T-helper 1 cell (primary cell): ENCODE measurements at places on chromosomes 16 and 17.

GRCh38 chr16:84808826-84809225, 11.0 kb upstream of the CRISPLD2 start:
- DNase-seq: no peak

GRCh38 chr17:45146890-45147580, 1.2 kb upstream of the HEXIM1 start:
- peak; percentile 44 for DNase-seq

DNA sequence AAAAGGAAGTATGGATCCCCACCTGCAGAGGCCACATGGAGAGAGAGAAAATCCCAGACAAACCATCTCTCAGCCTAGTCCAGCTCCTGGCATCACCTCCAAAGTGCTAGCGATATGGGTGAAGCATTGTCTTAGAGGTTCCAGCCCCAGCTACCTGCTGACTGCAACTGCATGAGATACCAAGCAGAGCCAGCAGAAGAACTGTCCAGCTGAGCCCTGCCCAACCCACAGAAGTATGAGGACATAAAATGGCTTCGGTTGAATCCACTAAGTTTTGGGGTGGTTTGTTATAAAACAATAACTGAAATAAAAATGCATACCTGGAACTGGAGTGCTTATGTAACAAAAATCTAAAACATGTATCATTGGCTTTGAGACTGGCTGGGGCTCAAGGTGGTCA, 20.4 kb upstream of the SLFN5 start:
- no peak for DNase-seq

- DNase-seq: no peak
Observed at GRCh38 chr17:58189436-58190146, 2.9 kb upstream of the EPX start.

- DNase-seq: no peak
Observed at GRCh38 chr16:749010-749409, 8.2 kb upstream of the CIAO3 start.

GRCh38 chr16:5971106-5971505, 873.5 kb upstream of the EEF2KMT start:
- DNase-seq: no peak

DNA sequence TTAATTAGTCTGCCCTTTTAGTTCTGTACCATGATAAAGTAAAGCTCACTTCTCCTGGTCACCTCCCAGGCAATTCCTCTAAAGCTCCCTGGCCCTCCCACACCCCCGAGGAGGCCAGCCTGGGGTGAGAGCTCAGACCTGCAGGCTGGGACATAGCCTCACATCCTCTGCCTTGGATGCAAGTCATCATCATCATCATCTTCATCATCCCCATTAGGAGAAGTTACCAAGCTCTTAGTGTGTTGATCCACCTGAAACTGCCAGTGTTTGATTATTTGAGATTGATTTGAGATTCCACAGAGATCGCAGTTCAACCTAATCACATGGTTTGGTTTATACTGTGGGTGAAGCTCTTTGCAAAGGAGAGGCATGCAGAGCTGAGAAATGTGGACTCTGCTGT, 197.5 kb downstream of the CYLD start:
- no peak for DNase-seq

DNA sequence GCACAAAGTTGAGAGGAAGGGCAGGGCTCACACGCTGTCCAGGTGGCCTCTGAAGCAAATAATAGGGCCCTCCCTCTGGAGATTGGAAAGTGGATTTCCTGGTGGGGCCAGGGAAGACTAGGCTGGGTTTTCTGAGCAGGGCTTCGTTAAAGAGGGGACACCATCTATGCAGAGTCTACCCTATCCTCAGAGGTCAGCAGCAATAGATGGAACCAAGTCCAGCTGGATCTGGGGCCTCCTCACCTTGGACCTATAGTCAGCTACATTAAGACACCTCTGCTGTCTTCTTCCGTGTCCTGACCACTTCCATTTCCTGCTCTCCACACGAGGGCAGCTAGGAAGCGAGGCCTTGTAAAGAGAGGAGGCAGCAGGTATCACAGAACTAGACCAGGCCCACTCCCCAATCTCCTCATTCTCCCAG, 14.7 kb upstream of the ST6GALNAC1 start:
- DNase-seq: no peak

- no peak for DNase-seq
Observed at GRCh38 chr16:75702242-75702641, 981 bp upstream of the DUXB start.

DNA sequence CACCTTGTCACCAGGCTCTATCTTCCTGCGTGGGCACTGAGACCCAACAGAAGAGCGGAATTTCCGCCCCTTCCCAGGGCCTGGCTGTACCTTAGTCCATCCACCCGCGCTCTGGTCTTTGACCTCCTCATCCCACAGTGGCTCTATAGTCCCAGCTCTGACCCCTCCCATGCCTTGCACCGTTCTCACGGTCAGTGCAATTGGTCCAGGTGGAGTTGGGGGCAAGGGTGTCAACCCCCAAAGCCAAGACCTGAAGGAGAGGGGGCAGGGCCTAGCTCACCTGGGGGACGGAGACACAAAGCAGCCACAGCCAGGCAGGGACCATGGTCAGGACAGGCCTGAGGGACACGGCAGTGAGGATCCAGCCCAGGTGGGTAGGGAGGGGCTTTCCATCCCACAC, 944 bp downstream of the CDH16 start:
- DNase-seq: no peak

DNA sequence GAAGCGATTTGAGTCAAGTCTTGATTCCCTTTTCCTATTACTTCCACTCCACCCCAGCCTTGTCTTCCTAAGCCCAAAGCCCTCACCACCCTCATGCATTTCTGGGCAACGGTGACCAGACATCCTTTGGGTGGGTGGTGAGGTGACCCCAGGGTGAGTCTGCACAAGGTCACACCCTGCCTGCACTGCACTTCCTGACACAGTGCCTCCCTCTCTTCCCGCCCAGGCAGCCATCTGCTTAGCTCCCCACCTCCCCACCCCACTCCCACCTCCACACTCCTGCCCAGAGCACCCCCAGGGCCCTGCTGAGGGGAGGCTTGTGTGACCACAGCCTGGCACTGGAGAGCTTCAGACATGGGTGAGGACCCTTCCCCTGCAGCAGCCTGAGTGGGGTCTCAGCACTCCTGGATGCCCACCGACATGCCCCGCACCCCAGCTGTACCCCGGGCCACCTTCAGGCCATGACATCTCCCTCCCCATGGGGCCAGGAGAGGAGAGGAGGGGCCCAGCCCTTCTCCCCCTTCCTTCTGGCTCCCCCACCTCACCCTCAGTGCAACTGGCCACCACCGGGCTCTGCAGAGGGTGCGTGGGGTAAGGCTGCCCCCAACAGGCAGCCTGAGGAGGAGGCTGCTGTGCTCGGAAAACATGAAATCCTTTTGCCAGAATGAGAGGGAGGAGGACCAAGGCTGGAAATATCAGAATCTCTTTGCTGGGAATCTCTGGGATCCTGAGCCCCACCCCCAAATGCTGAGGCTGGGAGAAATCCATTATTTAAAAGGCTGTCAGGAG, 68.6 kb downstream of the CCT6B start:
- no peak for DNase-seq

DNA sequence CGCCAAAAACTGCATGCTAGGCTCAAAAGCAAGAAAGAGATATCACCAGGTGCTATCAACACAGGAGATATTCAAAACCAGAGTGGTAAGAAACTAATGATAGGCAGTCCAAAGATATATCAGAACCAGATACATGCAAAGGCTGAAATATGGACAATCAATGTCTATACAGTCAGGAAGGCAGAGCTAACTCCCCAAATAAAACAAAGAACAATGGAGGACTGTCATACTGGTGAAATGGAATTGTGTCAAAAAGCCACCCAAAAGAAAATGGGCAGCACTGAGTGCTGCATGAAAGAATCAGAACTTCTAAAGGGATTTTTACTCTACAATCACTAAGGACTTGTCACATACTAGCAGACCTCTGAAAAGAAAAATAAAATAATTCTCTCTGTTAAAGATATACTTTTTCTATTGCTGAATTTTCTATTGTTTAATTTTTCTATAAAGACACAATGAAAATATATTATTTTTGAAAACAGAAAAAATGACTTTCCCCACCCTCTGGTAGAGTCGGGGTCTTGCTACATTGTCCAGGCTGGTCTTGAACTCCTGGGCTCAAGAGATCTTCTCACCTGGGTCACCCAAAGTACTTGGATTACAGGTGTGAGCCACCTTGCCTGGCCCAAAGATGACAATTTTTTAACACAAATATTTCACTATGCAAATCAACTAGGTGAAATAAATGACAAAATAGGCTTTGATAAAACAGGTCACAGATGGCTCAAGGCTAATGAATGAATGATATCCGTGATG, 98.2 kb downstream of the USP32 start:
- DNase-seq: no peak

DNA sequence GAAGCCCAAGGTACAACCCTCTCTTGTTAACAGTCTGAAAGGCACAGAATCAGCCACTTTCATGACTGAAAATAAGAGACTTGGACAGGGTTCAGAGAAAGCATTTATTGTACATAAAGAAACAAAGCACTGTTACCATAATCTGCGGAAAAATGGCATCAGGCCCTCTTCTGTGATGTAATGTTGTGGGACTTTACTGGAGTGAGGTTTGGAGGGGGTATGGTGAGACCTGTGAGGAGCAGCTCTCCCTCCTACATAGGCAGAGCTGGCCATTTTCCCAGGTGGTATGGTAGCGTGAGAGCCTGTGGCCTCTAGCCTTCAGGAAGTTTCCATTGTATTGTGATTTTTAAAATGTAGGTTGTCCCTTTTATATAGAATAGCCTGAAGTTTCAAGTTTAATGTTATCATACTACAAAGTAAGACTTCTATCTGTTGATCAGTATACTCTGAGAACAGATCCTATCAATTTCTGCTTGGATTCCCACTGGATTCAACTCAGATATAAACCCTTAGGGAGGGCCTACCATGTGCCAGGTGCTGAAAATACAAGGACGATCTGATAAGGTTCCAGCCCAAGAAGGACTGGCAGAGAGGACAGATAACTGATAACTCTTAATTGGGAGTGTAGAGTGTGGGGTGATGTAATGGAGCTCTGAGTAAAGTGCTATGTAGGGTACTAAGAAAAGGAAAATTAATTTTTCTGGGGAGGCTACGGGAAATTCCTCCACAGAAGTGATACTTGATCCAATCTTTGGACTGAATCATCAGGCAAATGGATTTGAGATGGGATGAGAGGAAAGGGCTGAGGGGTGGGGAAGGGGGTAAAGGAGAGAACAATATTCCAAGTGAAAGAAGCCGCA, 4.1 kb upstream of the YPEL2 start:
- DNase-seq: no peak
